ENCODE measurements at places on chromosomes 6 and 20.

- DNase-seq, result no peak
Measured at GRCh38 chr6:3742076-3742425, 9.5 kb downstream of the PXDC1 start.

DNA sequence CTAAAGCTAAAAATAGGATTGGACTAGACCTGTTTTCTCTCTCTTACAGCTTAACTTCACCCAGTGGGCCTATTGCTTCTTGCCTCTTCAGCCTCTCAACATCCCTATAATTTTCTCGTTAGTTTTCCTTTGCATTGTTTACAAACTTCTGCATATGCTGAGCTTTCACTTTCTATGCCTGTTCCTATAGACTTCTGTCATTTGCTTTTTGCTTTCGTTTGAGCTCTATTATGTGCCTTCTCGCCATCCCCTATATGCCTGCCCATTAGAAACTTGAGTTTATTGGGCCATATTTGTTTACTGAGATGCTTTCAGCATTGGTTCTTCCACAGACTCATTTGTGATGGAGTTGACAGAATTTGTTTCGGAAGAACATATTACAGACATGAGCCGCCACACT is 40.9 kb downstream of the NCOA7 start:
- no peak for DNase-seq

DNA sequence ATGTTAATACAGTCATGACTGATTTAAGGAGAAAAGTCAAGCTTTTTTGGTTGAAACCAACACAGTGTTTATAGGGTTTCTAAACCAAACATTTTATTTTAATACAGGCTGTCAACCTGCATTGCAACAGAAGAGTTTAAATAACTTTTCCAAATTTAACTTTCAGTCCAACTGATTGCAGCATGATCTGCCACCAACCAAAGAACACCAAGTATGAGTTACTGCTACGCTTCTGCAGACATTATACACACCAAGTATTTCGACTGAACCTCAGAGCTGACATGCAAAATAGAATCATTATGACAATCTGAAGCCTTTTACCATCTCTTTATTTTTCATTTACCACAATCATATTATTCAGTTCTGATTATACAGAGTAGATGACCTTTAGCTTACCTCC is 151.2 kb upstream of the DST start:
- DNase-seq, result no peak

DNA sequence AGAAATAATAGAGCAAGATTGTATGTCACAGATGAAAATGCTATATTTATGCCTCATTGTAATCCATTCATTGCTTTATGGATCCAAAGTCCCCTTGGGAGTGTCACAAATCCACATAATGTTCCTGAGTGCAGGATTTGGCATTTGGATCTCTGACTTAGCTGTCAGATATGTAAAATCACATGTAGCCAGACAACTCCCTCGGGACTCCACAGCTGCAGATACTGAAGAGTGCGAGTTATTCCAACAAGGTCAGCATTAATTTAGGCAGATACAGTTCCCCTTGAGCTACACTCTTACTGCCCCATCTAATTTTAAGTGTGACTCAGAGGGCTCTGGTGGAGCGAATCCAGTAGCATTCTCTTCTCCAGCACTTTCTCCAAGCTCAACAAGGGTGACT is 433.2 kb downstream of the CD83 start:
- DNase-seq, result no peak

GRCh38 chr20:20037960-20038359 is 14.3 kb downstream of the CRNKL1 start:
- no peak for DNase-seq

- no peak for DNase-seq
Measured at GRCh38 chr20:44761423-44761822, 15.8 kb downstream of the KCNK15 start.

DNA sequence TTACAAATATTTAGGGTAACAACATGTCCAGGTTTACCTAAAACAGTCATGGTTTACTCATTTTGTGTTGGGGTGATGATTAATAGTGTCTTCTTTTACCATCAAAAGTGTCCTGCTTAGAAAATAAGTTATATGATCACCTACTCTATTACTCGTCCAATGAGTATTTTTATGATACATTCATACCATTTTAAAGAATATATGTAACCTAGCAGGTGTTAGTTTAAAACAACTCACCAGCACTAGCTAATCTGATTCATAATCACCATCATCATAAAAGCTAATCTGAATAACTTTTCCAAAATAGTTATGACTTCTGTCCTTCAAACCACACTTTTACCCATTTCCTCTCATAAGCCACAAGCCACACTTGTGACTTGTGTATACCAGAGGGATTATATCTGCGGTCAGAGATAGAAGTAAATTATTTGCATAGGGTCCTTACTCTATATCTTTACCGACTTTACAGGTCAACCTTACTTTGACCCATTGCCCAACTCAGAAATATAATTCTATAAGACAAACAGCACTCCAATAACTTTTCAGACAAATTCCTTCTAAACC is 33.3 kb upstream of the NRN1 start:
- DNase-seq, result no peak

DNA sequence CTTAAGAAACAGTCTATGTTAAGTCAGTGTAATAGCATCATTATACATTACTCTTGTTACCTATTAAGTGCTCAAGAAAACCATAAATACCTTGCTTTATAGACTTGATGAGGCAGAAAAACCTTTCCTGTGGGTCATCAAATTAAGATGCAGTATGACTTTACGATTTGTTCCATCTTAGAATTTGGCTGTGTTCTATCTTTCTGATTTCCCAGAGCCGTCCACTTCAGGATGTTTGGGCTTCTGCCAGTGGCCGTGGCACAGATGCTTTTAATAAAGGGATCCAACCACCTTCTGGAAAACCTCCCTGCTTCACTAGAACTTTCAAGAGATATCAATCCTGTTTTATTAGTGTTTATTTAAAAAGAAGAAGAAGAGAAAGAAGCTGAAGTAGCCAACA is 71.2 kb downstream of the PDE7B start:
- DNase-seq, result no peak

DNA sequence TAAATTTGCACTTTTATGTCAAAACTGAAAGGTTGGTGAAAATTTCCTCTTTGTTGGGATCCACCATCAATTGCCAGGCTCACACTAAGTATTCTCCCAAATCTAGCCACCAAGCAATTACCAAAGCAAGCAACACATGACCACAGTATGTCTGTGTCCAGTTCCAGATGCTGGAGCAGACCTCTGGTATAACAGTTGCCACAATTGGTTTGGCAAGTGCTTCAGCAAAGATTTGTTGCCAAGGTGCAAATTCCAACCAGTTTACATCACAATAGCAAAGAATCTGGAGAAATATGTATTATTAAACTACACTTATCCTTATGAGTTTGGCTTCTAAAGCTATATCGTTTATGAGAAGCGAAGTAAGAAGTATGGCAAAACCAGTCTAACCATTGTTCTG is 6.4 kb downstream of the GTF2H5 start:
- DNase-seq, result no peak

DNA sequence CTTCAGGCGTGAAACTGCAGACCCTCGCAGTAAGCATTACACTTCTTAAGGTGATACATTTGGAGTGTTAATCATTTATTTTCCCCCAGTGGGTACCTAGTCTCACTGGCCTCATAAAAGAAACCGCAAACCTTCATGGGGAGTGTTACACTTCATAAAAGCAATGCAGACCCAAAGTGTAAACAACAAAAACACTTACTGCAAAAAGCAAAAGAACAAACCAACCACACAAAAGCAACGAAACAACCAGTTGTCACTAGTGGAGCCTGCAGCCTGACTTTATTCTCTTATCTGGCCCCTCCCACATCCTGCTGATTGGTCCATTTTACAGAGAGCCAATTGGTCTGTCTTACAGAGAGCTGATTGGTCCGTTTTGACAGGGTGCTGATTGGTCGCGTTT is 23.8 kb downstream of the LY86 start:
- DNase-seq, result no peak

- no peak for DNase-seq
Measured at GRCh38 chr20:14878676-14879019, 541.2 kb upstream of the FLRT3 start.

DNA sequence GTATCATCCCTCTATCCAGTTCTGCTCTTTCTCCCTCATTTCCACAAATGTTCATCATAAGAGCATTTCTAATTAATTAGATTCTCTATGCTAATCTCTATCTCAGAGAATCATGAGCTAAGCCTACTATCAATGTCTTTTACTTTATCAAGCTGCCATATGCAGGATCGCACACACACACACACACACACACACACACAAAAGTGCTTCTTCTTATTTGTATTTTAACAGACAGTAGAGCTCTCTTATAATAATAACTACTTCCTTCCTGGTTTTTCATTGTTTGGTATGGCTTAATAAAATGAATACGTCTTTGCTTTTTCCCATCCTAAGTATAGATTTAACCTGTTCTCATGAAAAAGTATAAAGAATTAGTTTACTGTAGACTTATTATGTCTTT is 170.2 kb downstream of the HAO1 start:
- no peak for DNase-seq

DNA sequence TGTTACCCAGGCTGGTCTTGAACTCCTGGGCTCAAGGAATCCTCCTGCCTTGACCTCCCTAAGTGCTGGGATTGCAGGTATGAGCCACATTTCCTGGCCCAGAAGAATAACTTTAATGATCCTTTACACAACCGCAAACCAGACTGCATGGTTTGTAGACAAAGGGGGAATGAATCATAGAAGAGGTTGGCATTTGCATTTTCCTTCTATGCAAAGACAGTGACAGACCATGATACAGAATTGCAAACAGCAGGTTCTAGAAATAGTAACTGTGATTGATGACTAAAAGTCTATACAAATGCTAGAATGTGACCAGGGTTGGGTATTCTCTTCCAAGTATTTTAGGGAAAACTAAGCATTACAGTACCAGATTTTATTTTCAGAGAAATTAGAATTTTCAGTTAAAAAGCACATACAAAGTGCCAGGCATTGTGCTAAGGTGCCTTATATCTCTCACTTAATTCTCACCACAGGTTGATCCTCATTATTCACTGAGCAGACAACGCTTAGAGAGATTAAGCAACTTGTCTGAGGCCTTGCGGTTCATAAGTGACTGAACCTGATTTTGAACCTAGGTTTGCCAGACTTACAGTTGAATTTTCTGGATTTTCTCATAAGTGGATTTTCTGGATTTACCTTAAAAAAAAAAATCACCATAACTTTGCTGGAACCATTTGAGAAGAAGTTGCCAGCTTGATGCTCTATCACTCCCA is 146.6 kb downstream of the ZFAND3 start:
- no peak for DNase-seq

- no peak for DNase-seq
Measured at GRCh38 chr6:126721581-126722160, 381.8 kb downstream of the CENPW start.

DNA sequence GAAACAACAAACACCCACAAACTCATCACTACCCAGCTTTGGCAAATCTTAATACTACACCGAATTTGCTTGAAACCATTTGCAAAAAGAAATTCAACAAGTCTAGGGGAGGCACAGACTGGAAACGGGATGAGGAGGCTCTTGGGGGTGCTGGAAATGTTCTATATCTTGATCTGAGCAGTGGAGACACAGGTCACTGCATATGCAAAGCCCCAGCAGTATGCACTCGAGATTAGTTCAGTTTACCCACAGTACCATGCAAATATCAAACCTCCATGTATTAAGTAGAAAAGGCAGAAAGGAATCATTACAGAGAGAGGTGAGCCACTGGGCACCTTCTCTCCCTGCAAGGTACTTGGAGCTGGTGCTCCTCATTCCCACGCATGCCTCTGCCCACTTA is 75.9 kb downstream of the PREX1 start:
- DNase-seq, result no peak

DNA sequence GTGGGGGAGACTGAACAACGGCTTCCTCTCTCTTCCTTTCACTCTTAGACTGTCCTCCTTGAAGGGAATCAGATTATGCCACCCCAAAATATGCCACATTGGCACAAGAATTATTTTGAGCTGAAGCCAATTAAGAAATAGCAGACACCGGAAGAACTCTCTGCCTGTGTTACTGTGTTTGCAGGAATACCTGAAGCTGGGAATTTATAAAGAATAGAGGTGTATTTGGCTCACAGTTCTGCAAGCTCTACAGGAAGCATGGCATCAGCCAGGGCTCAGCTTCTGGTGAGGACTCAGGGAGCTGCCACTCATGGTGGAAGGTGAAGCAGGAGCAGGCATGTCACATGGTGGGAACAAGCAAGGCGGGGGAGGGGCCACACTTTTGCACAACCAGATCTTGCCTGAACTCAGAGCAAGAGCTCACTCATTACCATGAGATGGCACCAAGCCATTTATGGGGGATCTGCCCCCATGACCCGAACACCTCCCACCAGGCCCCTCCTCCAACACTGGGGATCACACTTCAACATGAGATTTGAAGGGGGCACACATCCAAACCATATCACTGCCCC is 46.0 kb downstream of the PCNA start:
- no peak for DNase-seq

GRCh38 chr6:4703382-4703781 is 72.8 kb upstream of the CDYL start:
- DNase-seq, result no peak

- DNase-seq, result no peak
Measured at GRCh38 chr6:19332806-19333460, 504.2 kb upstream of the ID4 start.

GRCh38 chr6:5337573-5337972 is 76.3 kb downstream of the FARS2 start:
- DNase-seq, result no peak

GRCh38 chr6:24131751-24132150 is 5.7 kb downstream of the NRSN1 start:
- DNase-seq, result no peak

- DNase-seq, result peak; percentile 69
Measured at GRCh38 chr6:116405652-116406356, 35.1 kb downstream of the DSE start.

- DNase-seq, result no peak
Measured at GRCh38 chr6:157859775-157860504, 36.9 kb downstream of the SNX9 start.

DNA sequence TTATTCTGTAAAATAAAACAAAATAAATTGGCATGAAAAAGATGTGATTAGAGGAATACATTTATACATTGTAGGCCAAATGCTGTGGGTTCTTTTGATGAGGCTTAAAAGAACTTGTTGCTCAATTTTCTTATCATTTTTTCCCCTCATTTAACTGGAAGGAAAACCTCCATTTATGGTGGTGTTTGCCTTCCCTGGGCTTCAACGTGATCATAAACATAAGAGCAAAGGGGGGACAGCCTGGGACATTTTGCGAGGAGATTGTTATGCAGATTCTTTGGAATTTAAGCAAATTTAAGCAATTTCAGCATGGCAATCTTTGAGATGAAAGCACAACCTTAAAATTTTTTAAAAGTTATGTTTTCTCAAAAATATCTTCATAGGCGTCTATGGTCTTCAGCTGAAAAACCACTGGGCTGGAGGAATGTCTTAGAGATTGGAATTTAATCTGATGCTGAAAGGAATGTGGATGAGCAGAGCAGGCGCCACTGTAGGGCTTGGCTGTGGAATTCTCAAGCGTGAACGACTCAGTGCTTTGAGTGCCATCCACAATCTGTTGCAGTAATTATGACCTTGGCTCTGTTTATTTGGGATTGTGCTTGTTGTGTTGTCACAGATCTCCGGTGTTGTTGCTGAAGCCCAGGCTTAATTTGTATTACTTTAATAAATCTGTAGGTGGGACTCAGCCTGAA is 149.4 kb upstream of the MLIP start:
- no peak for DNase-seq
